ENCODE measurements at places on chromosomes 6 and 20.

GRCh38 chr20:48683467-48684175, 144.2 kb downstream of the PREX1 start:
- DNase-seq = no peak

GRCh38 chr6:109075934-109076333, 18.7 kb downstream of the SESN1 start:
- DNase-seq = no peak

- no peak for DNase-seq
Observed at GRCh38 chr6:93040375-93040774, 379.0 kb downstream of the EPHA7 start.

DNA sequence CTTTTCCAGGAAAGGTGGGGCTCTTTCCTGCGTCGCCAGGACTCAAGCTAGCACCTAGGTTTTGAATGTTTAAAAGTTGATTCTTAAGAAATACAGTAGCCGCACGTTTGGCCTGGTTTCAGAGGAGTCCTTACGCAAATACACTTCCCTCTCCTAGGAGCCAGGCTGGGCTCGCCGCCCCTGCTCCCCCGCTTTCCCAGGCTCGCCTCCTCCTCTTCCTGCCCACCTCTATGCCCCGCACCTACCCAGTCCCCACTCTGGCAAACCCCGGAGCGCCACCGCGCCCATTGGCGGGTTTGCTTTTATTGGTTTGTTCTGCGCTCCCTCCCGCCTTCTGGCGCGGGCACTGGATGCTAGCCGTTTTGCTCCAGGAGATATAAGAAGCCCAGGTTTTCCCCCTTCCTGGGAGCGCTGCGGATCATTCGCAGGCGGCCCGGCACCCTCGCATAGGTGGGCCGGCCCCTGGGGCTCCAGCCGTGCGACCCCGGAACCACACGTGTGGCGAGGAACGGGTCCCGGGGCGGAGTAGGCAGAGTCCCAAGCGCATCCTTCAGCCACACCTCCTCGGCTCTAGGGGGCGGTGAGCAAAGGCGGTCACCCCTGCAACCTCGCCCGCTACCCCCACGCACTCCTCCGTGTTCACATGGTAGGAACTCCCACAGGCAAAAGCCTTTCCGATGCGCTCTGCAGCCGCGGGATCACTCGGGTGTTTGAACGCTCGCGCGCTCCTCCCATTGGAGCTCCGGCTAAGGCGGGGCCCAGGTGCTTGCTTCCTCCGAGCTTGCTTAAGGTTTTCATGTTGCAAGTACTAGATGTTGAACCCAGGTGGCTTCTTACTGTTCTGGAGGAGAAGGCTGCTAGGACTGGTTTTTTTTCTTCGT, 119.0 kb downstream of the RTN4IP1 start:
- DNase-seq = peak; percentile 50

DNA sequence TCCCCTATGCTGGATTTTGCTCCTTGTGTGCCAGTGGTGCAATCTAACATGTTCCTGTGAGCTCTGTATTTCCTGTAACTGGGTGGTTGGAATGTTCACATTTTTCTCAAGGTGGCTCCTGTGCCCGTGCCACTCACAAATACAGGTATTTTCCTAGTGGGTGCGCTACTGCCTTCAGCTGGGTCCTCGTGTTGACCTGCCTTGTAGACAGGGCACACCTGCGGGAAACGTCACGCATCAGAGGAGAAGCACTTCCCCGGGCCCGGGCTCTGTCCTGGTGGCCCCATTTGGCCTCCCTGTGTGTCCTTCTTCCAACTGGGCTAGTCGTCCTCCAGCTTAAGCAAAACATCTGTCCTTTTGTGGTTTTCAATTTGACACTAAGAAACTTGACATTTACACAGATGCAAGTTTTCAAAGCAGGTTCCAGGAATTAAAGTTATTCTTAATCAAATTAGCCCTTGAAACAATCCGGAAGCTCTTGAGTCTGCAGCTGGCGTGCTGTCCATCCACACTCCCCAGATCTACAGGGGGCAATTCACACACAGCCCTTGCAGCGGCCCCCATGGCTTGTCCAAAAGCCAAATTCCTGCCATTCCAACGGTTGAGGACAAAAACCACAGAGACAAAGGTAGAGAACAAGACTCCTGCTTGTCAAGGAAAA, 275.1 kb downstream of the CDC5L start:
- peak; percentile 38 for DNase-seq

- no peak for DNase-seq
Observed at GRCh38 chr6:8855411-8855810, 420.1 kb upstream of the SLC35B3 start.

DNA sequence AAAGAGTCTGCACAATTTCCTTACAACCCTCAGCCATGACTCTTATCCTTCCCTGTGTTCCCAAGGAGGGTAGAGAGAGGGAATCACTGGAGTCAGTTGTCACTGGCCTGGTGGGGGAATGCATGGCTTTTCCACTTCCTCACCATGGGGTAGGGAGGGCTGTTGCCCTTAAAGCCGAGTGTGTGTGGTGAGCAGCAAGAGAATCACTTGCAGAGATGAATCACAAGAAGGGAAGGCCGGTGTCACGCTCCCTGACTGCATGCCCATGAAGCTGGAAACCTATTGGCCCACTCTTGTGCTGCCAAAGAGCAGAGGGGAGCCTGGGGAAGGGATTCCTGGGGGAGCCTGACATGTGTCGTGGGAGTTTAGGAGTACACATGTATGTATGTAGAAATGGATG, 18.1 kb upstream of the BMP6 start:
- no peak for DNase-seq

DNA sequence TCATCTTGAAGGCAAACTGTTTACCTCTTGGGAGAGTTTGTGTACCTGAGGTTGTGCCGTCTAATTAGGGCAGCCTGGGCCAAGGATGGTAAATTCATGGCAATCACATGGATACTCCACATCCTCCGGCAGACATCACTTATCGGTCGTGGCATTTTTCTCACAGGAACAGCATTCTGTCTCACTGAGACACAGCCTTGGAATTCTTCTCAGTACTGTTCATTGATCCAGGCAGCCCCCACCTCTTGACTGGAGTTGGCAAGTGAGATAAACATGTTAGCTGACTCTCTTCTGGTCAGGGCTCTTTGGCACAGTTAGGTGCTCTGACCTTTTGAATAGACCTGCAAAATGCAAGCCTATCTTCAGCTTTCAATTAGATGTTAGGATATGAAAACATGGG, 511.4 kb upstream of the FLRT3 start:
- DNase-seq = no peak

DNA sequence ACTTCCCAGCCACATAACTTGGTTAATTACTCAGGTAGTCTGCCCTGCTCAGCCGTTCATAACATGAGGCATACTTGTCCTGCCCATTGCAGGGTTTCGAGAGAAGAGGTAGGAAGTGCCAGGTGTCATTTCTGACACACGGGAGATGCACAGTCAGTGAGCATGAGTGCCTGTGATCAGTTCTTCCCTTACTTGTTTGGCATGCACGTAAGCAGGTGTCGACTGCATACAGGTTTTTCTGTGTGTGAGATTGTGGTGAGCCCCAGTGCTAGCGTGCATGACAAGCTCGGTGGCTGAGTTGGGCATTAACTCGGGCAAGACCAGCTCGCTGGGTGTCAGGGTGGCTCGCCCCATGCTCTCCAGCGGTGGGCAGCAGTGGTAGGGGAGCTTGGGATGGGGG, 51.2 kb upstream of the SLC22A1 start:
- no peak for DNase-seq

GRCh38 chr6:38522322-38522721, 117.4 kb downstream of the BTBD9 start:
- no peak for DNase-seq

DNA sequence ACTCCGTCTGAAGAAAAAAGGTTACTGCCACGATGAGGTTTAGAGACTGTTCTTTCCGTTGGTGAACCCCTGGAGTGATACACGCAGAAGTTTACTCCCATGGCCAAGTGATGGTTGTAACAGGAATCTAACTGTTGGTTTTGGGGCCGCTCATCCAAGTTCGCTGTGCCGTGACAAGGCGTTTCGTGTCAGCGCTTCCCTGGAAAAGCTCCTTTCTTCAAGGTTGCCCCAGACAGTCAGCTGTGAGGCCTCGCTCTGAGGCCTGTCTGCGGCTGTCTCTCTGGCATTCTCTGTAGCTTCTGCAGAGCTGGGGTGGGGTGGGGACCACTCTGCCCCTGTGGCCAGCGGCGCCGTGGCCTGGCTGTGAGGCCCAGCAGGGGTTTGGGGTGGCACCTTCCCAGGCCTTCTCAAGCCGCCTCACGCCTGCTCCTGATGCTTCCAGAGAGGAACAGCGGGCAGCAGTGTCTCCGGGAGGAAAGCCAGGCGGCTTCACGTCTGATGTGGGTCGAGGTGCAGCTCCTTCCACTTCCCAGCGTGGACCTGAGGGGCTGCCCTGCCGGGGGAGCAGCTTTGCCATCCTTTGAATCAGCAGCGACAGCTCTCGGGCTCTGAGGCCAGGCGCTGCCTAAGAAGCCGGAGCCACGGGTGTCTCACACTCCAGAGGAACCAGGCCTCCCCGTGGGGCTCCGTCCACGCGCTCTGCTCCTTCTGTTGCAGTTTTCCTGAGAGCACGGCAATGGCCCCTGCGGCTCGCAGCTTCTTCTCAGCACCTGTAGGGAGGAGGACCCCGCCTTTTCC, 76.2 kb downstream of the SMOC2 start:
- DNase-seq = no peak

GRCh38 chr6:1496836-1497760, 107.7 kb downstream of the FOXF2 start:
- DNase-seq = no peak

GRCh38 chr6:43488667-43489276, 11.4 kb downstream of the TJAP1 start:
- DNase-seq = no peak

DNA sequence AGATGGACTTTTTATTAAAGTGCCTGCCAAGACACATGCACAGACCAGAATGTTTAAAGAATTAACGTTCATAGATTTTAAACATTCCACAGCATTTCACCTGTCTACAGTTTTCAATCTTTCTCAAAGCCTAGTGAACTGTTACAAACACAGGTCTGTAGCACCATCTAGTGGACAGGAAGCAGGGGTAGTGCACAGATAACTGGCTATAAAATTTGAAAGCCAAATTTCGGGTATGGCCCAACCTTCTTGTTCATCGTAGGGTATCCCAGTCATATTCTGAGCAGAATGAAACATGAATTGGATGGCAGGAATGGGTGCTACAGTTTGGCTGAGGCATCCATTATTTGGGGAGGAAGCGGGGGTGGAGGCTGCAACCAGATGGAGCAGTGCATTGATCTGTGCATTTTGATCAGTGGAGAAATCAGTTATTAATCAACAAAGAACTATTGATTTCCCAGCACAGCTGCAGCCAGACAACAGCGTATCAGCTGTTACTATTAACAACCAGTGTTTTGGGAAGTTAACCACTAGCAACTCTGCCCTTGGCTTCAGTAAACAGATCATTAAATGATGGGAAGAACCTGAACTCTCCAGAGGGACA, 56.1 kb upstream of the B3GAT2 start:
- DNase-seq = peak; percentile 41

- DNase-seq = no peak
Observed at GRCh38 chr6:168243812-168244376, 75.7 kb downstream of the DACT2 start.

DNA sequence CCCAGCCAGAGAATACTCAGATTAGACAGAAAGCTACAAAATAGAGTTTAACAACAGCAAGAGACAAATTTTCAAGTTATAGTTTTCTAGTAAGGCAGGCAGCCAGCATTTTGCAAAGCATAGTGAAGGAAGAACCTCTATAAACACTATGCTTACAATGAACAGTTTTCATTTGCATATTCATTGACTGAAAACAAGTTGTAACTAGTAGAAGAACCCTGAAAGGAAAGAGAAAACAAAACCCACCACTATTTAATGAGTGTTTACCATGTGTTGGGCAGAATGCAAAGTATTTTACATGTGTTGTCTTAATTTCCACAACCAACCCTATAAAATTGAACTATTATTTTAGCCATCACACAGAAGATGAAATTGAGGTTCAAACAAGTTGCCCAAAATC, 196.1 kb downstream of the UBE3D start:
- no peak for DNase-seq

GRCh38 chr6:110013386-110013785, 35.3 kb downstream of the GPR6 start:
- DNase-seq = no peak

GRCh38 chr6:159044899-159045727, at the start of gene TAGAP:
TAGAP (minus strand) TSS chr6:159044991; CDS start chr6:159044146, 845 bp downstream.
- peak; percentile 71 for DNase-seq

DNA sequence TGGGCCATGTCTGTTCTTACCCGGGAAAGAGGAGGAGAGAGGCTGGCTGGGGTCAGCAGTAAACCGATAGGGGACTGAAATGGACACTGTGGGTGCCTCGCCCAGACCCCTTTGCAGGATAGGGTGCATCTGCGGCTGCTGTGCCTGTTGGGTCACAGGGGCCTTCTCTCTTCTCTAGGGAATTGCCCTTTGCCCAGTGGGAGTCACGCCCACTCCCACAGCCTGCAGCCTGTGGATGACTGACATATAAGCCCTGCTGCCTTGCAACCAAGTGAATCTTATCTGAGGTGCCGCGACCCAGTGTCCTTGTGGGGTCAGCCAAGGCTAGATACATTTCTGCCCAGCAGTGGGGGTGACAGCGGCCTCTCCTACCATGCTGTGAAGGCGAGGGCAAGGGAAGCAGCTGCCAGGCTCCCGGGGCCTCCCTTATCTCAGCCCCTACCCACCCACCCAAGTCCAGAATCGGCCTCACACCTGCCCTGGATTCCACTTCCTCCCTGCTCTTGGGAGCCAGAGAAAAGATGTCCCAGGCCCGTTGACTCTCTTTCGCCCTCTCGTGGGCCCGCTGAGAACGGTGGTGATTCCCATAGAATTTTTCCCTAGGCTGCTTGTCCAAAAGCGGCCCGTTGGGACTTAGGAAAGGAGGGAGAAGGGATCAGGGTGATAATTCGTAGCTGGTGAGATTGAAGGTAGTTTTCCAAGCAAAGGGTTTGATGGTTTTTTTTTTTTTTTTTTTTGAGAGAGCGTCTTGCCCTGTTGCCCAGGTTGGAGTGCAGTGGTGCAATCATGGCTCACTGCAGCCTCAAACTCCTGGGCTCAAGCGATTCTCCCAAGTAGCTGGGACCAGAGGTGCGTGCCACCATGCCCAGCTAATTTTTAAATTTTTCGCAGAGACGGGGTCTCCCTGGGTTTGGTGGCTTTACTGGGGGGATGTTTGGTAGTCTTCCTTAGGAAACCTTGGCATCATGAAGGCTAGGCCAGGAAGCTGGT, 76.4 kb upstream of the RNF24 start:
- peak; percentile 56 for DNase-seq

DNA sequence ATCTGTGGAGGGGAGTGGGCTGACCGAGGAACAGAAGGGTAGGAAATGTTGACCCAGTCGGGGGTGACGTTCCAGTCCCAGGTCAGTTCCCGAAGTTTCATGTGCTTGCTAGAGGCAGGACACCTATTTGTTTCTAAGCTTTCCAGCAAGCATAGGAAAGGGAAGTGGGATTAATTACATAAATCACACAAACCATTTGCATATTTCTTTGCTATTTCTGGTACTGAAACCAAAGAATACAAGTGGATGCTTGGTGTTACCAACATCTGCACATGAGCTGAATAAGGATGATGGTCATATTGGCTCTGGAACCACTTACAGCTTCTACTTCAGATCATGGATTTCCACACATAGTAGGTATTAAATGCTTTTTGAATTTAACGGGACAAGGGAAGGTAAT, 546.5 kb downstream of the PRKN start:
- DNase-seq = no peak

GRCh38 chr6:22716721-22717120, 147.4 kb downstream of the HDGFL1 start:
- DNase-seq = no peak

- DNase-seq = no peak
Observed at GRCh38 chr20:57653546-57653900, 33.3 kb upstream of the ZBP1 start.
